ENCODE measurements at places on chromosomes 6 and 20.

GRCh38 chr6:134805168-134805567, 144.7 kb downstream of the ALDH8A1 start:
- DNase-seq, result no peak

DNA sequence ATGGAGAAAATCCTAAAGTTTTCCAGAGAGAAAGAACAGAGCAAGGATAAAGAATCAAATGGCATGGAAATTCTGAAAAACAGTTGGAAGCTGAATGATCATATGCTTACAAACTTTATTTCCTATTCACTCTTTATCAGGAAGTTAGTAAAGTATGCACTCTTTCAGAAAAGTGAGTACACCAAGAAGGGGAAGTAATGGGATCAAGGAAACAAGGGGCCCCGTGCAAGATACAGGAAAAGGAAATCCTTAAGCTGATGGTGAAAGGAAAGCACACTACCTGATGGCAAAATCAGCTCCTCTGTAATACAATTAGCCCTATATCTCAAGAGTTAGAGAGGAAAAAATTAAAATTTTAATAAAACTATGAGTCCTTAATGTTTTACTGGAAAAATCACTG, 14.0 kb downstream of the CALHM6 start:
- no peak for DNase-seq

GRCh38 chr20:11753155-11753554, 164.5 kb upstream of the BTBD3 start:
- no peak for DNase-seq

DNA sequence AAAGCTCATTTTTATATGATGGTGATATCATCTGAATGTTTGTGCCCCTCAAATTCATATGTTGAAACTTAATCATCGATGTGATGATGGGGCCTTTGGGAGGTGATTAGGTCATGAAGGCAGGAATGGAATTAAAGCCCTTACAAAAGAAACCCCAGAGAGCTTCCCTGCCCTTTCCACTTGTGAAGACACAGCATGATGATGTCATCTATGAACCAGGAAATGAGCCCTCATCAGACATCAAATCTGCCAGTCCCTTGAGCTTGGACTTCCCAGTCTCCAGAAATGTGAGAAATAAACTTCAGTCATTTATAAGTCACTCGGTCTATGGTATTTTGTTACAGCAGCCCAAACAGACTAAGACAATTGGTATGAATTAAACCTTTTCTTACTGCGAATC, 153.1 kb downstream of the MYB start:
- DNase-seq, result no peak

GRCh38 chr6:48378884-48379407, 267.9 kb upstream of the PTCHD4 start:
- no peak for DNase-seq

GRCh38 chr6:112591329-112591728, 244.2 kb downstream of the RFPL4B start:
- DNase-seq, result no peak

Measured in esophagus squamous epithelium (tissue), 5 donors.